Fibroblast of skin of right quadriceps (primary cell): ENCODE measurements at places on chromosomes 2 and 18.
A peak's percentile ranks its signal among the peaks of the same experiment; 100 is the strongest.

DNA sequence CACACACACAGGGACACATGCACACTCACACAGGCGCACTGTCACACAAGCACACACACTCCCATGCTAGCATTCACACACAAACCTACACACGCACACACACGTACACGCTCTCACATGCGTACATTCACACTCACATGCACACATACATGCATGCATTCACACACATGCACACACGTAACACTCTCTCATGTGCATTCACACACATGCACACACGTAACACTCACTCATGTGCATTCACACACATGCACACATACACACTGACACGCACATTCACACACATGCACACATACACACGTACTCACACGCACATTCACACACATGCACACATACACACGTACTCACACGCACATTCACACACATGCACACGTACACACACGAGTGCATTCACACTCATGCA, 16.3 kb downstream of the ADI1 start:
- no peak for DNase-seq

- no peak for DNase-seq
Observed at GRCh38 chr2:217740178-217740577, 262.6 kb downstream of the TNS1 start.

DNA sequence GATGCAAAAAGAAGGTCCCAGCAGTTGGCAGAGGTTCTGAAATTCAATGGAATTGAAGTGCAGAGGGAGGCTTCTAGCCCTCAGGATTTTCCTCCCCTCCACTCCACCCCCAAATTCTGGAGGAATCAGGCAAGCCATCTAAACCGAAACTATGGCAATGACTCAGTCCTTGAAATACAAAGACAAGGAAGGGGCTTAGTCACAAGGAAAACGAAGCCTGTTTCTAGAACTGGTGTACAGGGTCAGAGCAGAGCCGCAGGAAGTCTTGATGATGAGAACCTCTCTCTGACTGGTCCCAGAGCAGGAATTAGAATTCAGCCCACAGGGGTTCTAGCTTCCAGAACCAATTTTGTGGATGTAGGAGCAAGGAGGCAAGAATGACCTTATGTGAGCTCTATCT, 111.7 kb upstream of the SCN1A start:
- DNase-seq, result peak; percentile 89

DNA sequence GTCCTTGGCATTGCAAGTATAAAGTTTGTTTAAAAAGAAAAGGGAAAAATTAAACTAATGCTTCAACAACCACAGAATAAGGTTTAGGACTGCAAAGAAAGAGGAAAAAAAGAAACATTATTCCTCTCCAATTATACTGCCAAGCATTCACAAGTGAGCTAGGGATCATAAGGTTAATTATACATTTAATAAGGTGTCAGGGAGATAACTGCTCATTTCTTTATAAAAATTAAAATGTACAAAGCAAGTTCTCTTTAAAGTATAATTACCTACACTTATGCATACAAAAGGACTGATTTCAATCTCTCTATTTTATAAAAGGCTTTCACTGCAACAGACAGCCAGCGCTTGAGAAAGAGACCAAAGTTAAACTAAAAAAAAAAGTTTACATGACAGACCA, 58.1 kb downstream of the ABCG8 start:
- no peak for DNase-seq

GRCh38 chr2:155218945-155219344, 520.5 kb downstream of the KCNJ3 start:
- no peak for DNase-seq

DNA sequence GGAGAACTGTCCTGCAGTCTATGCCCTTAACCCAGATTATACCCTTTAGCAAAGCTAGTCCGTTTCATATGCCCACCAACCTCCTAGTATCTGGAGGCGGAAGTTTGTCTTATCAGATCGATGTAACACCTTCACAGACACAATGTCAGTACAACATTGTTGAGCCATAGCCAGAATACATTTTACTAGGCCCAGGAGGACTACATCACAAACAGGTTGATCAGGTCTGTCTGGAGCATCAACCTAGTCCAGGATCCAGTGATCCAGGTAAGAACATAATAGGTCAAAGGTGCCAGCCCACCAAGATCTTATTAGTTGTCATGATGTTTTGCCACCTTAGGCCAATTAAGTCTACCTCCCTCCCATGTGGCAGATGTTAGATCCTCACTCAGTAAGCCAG, 2.0 kb upstream of the TPRKB start:
- no peak for DNase-seq

DNA sequence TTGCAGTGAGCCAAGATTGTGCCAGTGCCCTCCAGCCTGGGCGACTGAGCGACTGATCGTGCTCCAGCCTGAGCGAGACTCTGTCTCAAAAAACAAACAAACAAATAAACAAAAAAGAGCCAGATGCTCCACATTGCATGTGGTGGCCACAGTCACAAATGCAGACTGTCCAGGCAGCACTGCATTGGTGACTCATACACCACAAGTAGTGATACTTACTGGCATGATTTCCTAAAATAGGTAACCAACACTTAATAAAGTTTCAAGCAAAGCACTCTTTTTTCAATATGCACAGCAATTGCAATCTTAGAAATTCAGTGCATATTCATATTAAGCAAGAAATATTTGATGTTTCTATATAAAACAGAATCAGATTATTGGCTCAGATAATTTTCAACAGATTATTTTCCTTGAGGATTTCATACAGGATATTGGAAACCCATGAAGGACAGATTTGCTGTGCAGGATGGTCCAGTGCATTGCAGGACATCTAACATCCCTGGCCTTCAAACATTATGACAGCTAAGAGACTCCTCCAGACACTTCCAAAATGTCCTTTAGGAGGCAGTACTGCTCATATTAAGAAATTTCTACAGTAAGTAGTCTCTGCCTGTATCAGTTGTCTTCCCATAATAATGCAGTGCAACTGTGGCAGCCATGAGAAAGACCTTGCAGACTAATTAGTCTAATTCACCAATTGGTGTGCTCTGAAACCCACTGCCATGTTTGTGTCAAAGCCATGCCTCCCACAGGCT, 10.5 kb upstream of the SLC1A4 start:
- peak; percentile 29 for DNase-seq
